ENCODE measurements at places on chromosomes 3 and 15.

- no peak for DNase-seq
Observed at GRCh38 chr15:27764339-27764738, 334.8 kb downstream of the OCA2 start.

DNA sequence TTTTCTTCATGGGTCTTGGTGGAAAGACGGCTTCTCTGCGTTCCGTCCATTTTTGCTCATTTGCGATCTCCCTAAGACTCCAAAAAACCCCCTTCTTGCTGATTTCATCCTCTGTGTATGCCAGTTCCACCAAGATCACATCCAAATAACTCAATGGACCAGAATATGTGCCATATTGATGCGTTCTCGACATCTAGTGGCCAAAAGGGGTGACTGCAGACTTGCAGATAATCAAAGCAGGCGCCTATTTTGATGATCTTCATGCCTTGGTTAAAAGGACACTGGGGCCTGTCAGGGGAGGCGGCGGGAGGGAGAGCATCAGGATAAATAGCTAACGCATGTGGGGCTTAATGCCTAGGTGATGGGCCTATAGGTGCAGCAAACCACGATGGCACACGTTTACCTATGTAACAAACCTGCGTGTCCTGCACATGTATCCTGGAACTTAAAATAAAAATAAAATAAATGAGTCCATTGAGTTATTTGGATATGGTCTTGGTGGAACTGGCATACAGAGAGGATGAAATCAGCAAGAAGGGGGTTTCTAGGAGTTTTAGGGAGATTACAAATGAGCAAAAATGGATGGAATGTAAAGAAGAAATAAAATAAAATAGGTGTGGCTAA, 104.2 kb upstream of the RAD18 start:
- DNase-seq: peak; percentile 44

- DNase-seq: no peak
Observed at GRCh38 chr15:75339531-75340240, 3.8 kb downstream of the COMMD4 start.

DNA sequence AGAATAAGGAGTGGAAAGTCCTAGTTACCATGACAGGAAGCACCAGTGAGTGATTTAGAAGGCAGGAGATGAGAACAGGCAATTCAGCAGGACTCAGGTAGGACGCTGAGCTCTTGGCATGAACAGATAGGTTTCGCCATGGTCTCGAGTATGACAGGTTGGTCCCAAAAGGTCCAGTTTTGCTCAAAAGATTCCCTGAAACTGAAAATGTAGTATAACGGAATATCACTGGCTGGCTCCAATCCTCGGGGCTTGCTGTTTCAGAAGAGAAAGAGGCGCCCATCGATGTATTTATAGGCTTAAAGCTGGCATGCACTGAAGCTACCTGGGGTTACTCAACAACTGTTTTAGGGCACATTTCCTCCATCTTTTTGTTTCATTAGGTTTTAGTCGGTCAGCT, 59.2 kb downstream of the SRGAP3 start:
- no peak for DNase-seq

DNA sequence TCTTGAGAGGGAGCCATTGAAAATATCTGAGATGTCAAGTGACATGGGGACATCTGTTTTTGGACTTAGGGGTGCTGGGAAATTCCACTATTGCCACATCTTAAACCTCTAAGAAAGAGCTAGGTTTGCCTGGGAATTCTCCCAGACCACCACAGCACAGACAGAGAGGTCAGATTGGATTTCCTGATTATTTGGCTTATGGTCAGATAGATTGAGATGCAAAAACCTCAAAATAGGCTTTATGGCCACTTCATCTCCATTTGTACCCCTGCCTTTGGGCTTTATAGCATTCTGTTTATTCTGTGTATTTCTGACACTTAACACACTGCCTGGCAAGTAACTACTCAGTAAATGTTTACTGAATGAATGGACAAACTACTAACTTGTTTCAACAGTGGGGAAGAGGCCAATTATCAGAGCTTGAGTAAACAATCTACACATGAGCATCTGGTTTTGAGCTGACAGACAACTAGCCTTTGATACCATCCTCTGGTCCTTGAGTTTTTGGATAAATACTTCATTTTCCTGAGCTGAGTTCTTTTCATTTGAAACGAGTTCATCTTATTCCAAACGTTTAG, 81.8 kb downstream of the TP63 start:
- DNase-seq: no peak

GRCh38 chr3:109888026-109888425, 550.7 kb upstream of the DPPA4 start:
- DNase-seq: no peak

DNA sequence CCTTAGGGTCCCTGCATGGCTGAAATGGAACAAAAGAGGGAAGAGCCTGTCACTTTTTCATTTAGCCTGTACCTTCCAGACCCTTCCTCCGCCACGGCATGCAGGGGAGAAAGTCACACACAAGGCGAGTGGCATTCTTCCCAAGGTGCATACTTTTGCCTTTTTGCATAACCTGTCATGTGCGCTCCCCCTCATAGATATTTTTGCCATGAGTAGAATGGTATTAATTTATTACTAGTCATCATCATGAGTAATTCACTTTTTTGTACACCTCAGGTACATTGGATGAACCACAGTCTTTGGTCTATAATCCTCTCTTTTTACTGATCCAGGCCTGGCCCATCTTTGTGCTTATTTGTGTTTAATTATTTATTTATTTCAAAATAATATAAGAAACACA, 8.9 kb upstream of the BUB1B start:
- DNase-seq: no peak

DNA sequence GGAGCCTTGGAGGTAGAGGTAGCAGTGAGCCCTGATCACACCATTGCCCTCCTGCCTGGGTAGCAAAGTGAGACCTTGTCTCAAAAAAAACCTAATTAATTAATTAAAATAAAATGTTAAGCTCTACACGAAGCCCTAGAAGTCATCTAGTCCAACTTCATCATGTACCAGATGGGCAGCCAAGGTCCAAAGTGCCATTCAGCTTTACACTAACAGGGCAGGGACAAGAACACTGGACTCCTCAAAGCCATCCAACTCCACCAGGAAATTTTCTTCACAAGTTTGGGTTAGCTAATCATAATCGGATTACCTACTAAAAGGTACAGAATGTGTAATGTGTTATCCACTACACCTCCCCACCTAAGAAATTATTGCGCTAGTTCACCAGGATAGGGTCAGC, 48.8 kb downstream of the WWTR1 start:
- no peak for DNase-seq

- no peak for DNase-seq
Observed at GRCh38 chr3:49026536-49026935, 2.7 kb downstream of the IMPDH2 start.

- no peak for DNase-seq
Observed at GRCh38 chr15:61050844-61051568, 178.1 kb downstream of the RORA start.

DNA sequence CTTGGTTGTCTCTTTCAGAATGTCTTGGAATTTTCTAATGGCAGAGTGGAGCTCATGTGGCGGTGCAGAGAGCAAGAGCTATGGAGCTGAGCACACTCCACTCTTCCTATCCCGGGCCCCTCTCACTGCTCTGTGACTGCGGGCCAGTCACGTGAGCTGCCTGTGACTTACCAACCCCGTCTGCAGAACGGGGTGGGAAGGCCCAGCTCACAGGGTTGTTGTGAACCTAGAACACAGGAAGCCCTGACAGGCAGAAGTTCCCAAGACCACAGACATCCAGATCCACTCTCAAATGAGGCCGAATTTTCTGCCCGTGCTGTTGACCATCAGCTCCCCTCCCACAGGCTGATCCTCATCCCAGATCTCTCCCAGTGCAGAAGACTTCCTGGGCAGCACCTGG, 35.5 kb upstream of the PLXNA1 start:
- DNase-seq: no peak

- DNase-seq: no peak
Observed at GRCh38 chr3:20701641-20702040, 515.6 kb upstream of the SGO1 start.

GRCh38 chr15:90142216-90143165, 40.2 kb upstream of the IDH2 start:
- DNase-seq: no peak

GRCh38 chr3:193389335-193389734, 10.8 kb upstream of the ATP13A5 start:
- no peak for DNase-seq

- DNase-seq: no peak
Observed at GRCh38 chr3:136008732-136009470, 43.4 kb downstream of the PPP2R3A start.

GRCh38 chr3:135970506-135971116, 5.1 kb downstream of the PPP2R3A start:
- no peak for DNase-seq

- DNase-seq: no peak
Observed at GRCh38 chr15:75064846-75065245, 41.5 kb downstream of the PPCDC start.

- DNase-seq: no peak
Observed at GRCh38 chr3:194900854-194901522, 215.3 kb downstream of the FAM43A start.

DNA sequence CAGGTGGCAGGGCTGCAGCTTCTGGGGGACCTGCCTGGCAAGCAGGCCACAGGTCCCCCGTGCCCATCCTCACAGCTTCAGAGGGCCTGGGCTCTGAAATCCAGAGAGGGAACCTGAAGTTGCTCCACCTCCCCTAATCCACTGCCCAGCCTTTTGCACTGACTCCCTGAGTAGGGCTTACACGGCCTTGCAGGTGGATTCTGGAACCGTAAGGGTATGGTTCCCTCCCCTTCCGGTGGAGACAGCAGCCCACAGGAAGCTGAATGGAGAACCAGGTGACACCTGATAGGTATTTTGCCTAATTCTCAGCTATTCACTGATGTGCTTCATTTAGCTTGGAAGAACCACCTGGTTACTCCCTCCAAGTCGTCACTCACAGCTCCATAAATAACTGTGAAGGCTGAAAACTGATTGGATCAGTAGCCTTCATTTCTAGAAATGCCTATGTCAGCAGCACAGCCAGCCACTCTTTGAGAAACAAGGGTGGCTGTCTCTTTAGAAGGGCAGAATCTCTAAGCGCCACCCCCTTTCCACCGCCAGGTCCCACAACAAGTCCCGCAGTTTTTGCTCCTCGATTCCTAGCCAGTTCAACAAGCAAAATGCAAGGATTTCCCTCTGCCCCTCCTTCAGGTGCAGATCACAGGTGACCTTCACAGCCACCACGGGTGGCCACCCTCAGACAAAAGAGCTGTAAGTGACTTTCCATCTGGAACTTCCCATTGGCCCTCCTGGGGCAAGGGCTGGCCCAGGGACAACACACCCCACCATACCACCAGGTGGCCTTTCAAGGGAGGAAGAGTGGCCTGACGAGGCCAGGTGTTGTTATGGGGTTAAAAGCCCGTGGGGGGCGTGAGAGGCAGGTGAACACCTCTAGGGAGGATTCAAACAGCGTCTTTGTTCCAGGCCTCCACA, 112.9 kb downstream of the SEC22A start:
- DNase-seq: no peak

- DNase-seq: peak; percentile 97
Observed at GRCh38 chr3:184757022-184757651, 45.3 kb upstream of the MAGEF1 start.

DNA sequence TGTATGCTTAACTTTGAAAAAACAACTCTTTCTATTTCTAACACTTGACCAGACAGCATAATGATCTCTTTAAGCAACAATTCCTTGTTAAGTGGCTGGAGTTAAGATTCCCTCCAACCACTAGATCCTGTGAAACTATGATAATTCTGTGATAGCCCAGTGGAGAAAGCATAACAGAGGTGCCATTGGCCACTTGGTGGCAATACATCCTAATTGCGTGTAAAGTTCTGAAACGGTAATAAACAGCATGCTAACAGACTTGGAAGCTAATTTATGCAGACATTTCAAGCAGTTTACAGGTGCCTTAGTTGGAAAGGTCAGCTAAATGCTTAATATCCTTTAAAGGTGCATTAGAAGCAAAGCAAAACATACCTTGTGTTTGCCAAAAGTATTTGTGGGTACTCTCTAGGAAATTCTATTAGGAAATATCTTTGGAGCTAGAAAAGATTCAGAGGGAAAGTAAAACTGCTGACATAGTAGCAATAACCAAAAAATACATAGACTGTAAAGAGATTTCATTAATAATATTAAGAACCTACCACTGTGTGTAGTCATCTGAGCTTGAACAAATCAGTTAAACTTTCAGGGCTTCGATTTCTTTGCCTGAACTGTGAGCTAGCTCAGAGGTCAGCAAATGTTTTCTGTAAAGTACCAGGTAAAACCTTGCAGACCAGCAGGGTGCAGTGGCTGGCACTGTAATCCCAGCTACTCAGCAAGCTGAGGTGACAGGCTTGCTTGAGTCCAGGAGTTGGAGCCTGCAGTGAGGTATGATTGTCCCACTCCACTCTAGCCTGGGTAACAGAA, 19.0 kb upstream of the CSTA start:
- DNase-seq: no peak

DNA sequence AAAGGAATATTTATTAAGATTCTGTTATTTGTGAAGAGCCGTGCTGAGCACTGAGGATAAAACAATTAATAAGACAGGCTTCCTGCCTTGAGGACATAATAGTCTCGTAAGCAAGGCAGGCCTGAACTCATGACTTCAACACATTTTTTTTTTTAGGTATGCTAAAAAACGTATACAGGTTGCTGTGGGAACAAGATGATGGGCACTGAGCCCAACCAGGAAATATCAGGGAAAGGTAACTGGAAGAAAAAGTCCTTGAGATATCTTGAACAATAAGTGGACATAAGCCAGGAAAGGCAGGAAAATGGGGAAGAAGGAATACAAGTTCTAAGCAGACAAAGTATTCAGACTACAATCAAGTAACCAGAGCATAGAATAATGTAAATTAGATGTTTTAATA, 26.1 kb downstream of the CERS3 start:
- no peak for DNase-seq

DNA sequence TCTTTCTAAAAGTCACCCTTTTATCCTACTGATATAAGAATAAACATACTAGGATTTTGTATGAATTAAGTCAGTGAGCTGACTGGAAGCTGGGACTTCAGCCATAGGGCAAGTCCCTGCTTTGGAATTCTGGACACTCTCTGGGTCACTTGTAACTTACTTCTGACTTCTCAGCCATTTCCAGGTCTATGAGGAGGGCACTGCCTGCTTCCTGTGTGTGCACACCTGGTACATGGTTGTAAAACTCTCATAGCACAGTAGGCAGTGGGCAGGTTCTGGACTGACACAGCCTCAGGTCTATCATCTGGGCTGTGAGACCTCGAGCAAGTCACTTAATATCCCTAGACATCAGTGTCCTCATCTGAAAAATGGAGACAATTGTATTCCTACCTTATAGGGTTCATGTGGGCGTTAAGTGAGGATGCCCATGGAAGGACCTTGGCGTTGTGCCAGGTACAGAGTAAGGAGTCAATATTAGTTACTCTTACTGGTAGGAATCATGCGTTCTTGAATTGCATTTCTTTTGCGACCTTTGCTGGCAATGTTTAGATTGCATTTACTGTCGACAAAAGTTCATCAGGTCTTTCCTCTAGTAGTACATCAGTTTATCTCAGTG, 27.5 kb upstream of the TGM5 start:
- DNase-seq: no peak

All from skin of body (tissue), 3 donors.